ENCODE measurements at places on chromosomes 12 and 14. TPM values are rescaled to one million over a fixed set of nuclear protein-coding genes. Genes with fewer than 3 reads are reported as not detected.

LMO3 gene
- 4.1 TPM for total RNA-seq

ATP2B1 gene
- 95.2 TPM for total RNA-seq

PIP4K2C gene
- total RNA-seq: 27.6 TPM

CCDC177 gene
- 3.4 TPM for total RNA-seq

All from type B pancreatic cell (in vitro differentiated cells).